ENCODE measurements at places on chromosomes 6 and 20. TPM values are rescaled to one million over a fixed set of nuclear protein-coding genes. Genes with fewer than 3 reads are reported as not detected.

Gene KCNK16
- total RNA-seq: not detected

Gene DYNLT2
- 2.8 TPM for total RNA-seq

Gene INSM1
- total RNA-seq: 22.6 TPM

Gene THBD
- total RNA-seq: 0.12 TPM

Gene TSHZ2
- total RNA-seq: 8.5 TPM

Gene LHFPL5
- not detected for total RNA-seq

Gene FAM229B
- total RNA-seq: 30.3 TPM

Gene COL19A1
- total RNA-seq: not detected

Gene EYA4
- total RNA-seq: 0.86 TPM

Gene SCGN
- not detected for total RNA-seq
